ENCODE measurements at places on chromosomes 13 and 19.

DNA sequence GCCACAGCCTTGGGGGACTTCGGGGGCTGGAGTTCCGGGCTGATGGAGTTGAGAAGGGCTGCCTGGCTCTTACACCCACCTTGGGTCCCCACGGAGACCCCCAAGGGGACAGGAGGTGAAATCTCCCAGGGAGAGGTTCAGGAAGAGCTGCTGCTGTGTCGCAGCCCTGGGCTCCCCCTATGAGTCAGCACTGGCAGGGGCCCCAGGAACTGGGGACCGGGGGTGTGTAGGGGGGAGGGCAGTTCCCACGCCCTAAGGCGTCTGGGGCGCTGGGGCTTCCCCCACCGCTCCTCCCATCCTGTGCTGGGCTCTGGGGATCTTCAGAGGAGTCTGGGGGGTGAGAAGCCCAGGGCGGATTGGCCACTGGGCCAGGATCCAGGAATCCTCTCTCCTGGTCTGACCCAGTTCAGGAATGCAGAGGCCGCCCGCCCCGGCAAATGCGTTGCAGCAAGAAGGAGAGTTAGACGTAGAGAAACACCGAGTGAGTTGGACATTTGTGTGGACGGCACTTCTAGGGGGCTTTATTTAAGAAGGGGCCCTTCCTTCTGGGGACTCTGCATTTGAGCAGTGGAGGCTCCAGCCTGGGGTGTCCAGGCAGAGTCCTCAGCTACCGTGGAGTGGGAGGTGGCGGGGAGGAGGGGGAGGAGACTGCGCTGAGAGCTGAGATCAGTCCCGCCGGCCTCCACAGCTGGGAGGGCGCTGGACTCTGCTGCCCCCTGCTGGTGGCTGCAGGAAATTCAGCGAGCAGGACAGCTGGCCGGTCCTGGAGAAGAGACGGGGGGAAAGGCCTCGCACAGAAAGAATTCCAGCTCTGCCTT is 15.0 kb upstream of the NANOS3 start:
- peak; percentile 89 for DNase-seq

GRCh38 chr13:45104261-45104660 is 16.0 kb upstream of the GTF2F2 start:
- DNase-seq = no peak

- no peak for DNase-seq
Observed at GRCh38 chr13:30034458-30034795, 184.0 kb upstream of the UBL3 start.

DNA sequence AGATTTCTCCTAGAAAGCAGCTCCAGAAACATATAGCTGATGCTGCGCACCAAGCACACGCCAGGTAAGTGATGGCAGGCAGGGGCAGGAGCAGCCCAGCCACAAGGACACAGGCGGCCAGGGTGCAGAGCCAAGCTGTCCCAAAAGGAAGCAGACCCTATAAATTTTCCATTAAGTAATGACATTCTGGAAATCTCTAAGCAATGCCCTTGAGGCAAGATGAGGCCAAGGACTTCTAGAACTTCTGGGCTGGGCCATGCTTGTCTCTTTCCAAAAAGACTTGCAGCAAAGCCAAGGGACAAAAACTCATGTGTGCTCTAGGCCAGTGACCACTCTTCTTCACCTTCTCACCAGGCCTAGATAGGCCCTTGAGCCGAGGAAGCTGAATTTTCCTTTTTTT is 42.2 kb upstream of the EPHX3 start:
- no peak for DNase-seq

- no peak for DNase-seq
Observed at GRCh38 chr13:93244918-93245280, 18.3 kb downstream of the GPC6 start.

DNA sequence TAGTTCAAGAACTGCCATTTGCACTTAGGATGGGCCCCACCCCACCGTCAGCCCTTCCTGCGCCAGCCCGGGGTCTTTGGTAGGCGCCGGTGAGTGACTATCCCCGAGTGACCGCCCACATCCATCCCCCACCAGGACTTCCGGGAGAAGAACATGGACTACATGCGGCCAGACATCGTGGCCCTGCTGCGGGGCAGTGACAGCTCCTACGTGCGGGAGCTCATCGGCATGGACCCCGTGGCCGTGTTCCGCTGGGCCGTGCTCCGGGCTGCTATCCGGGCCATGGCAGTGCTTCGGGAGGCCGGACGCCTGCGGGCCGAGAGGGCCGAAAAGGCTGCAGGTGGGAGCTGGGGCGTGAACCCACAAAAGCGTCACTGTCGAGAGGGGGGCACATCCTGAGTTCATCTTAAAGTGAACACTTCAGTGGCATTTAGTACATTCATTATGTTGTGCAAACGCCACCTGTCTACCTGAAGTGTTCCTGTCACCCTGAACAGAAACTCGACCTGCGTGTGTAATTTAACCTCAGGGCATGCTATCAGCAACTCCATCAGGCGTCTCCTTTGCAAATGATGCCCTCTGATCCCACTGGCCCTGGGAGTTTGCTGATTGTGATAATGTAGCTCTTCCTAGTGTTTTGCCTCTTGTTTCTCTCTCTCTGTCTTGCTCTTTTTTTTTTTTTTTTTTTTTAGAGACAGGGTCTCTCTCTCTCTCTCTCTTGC is 42.4 kb upstream of the USE1 start:
- no peak for DNase-seq

- no peak for DNase-seq
Observed at GRCh38 chr19:15320116-15320515, 12.2 kb downstream of the BRD4 start.

DNA sequence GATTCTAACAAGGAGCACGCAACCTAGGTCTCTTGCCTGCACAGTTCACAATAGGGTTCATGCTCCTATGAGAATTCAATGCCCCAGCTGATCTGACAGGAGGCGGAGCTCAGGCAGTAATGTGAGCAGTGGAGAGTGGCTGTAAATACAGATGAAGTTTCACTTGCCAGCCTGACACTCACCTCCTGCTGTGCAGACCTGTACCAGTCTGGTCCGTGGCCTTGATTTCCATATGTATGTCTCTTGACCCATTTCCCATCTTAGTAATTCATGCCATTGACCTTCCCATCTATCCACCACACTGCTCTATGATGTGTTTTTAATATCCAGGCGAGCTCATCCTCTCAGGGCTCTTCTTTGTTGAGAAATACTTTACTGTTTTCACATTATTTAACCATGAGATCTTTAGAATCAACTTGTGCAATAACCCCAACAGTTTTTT is 95.2 kb downstream of the LRCH1 start:
- no peak for DNase-seq

DNA sequence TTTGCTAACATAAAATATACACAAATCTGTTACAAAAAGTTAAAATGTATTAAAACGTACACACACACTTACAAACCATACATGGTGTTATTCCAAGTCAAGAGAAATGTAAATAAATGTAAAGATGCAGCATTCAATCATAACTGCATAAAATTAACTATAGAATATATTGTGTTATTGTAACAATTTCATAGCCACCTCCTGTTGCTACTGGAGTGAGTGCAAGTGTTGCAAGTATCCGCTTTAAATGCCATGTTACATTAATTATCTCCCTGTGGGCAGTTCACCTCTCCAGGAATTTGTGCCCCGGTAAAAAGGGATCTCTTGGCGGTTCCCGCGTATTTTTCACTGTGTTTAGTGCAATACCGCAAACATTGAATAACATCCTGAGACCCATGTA is 3.5 kb upstream of the INSR start:
- DNase-seq = no peak
